Tibial nerve (tissue), 4 donors: ENCODE measurements at places on chromosomes 3 and 15.

DNA sequence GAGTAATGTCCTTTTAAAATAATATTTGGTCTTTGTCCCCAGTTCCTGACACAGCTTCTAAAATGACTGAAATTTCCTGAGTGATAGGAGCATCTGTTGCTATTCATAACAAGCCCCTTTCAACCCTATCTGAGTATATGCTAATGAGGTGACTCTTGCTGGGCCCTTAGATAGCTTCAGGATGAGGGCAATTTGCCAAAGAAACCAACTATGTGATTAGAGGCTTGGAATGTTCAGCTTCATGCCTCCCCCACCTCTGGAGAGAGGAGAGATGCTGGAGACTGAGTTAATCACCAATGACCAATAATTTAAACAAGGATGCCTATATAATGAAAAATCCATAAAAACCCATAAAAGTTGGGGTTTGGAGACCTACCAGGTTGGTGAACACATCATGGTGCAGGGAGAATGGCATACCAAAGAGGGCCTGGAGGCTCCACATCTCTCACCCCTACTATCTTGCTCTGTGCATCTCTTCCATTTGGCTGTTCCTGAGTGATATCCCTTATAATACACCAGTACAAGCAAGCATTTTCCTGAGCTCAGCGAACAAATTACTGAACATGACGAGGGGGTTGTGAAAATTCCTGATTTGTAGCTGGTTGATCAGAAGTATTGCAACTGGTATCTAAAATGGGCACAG lies 189.2 kb downstream of the ECT2 start:
- H3K27me3 ChIP-seq, result no peaks in the 10 kb centered on the region
- H3K27ac ChIP-seq, result no peak overlapping the region
- H3K36me3 ChIP-seq, result no peaks in the 10 kb centered on the region
- H3K4me1 ChIP-seq, result no peaks in the 10 kb centered on the region
- no peak overlapping the region for H3K4me3 ChIP-seq

DNA sequence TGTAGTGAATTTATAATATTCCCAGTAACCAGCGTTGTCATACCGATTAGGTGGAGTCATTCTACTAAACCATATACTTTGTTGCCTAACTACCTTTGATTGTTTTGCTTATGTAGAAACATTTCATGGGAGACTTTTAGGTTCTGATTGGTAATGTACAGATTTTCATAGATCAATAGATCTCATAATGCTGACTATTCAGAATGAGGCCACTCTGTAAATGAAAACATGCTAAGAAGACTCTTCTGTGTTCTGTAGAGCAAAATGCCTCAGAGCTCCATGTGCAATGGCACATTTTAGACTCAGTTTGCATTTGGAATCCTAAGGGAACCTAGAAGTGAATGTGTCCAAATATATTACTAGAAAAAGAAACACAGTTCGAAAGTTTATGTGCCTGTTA lies 20.0 kb downstream of the CBLB start:
- H3K4me1 ChIP-seq, result peaks cover 55% of the 10 kb centered on the region
- no peaks in the 10 kb centered on the region for H3K27me3 ChIP-seq
- no peak overlapping the region for H3K4me3 ChIP-seq
- H3K27ac ChIP-seq, result no peak overlapping the region
- no peak for DNase-seq

DNA sequence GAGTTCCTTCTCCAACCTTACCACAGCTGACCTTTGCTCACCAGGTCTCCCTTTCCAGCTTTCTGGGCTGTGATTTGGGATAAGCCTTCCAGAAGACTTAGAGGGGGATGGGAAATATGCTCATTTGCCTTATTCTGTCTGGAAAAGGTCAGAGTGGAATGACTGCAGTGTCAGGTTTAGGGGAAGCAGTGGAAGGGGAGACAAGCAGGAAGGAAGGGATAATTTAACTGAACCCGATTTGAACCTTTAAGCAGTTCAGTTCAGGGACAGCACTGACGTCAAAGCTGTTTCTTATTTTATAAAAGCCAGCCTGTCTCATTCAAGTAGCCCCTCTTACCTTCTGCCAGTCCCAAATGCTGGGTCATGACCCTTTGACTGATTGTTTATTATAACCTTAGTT lies 418.4 kb upstream of the RARB start:
- H3K27me3 ChIP-seq, result no peaks in the 10 kb centered on the region
- H3K4me3 ChIP-seq, result no peak overlapping the region
- no peak overlapping the region for H3K27ac ChIP-seq
- H3K36me3 ChIP-seq, result no peaks in the 10 kb centered on the region
- peaks cover 4% of the 10 kb centered on the region for H3K4me1 ChIP-seq

DNA sequence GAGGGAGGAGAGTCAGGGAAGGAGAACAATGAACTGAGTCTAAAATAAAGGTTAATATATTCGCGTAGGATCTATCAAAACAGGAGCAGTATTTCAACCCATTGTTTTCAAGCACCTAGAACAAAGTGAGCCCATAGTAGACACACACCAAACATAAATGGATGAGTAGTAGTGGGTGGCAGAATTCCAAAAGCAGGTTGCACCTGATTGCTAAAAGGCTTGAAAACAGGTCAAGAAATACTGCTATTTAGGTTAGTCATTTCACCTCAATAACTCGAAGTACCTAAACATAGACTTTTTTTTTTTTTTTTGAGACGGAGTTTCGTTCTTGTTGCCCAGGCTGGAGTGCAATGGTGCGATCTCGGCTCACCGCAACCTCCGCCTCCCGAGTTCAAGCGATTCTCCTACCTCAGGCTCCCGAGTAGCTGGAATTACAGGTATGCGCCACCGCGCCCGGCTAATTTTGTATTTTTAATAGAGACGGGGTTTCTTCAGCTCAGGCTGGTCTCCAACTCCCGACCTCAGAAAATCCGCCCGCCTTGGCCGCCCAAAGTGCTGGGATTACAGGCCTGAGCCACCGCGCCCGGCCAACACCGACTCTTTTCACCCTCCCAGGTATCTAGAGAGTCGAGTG lies 855 bp upstream of the ABHD5 start:
- no peaks in the 10 kb centered on the region for H3K27me3 ChIP-seq
- no peak for DNase-seq
- no peaks in the 10 kb centered on the region for H3K4me1 ChIP-seq
- H3K36me3 ChIP-seq, result no peaks in the 10 kb centered on the region
- H3K27ac ChIP-seq, result peak overlapping the region; percentile 94

- peak overlapping the region; percentile 100 for H3K27ac ChIP-seq
- H3K4me3 ChIP-seq, result peak overlapping the region; percentile 89
- peaks cover 11% of the 10 kb centered on the region for H3K4me1 ChIP-seq
Measured at GRCh38 chr15:96340598-96341512, 10.4 kb downstream of the NR2F2 start.
